NCI-H187 treated with DMSO at 0.1 percent for 48 hours (cell line): ENCODE measurements at places on chromosomes 13 and 19.

- no peak for DNase-seq
Measured at GRCh38 chr19:2055931-2056836, 5.1 kb upstream of the MKNK2 start.

DNA sequence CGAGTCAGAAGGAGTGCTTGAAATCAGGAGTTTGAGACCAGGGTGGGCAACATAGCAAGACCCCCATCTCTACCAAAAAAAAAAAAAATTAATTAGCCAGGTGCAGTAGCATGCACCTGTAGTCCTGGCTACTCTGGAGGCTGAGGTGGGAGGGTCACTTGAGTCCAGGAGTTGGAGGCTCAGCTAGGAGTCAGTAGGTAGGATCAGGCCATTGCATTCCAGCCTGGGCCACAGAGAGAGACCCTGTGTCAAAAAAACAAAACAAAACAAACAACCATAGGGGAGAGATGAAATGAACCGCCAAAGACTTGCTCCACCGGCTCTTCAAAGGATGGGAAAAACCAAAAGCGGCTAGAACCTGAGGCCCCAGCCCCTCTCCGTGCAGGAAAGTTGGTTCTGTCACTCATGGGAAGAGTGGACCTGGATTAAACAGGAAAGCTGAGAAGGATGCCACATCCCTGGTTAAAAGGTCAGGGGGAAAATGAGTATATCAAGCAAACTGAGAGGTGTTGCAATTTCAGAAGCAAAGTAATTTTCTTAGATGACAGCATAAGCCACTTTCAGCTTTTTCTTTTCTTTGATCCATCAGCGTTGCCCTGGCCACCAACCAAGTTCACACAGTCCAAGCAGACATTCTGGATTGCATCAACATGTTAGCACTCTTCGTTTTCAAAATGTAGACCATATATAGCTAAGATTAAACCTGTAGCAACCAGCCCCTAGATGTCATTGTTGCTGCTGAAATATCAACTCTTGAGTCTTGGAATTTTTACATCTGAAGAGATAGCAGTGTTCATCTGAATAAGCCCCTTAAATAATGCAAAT lies 8.9 kb upstream of the ZNF507 start:
- no peak for DNase-seq

- DNase-seq = no peak
Measured at GRCh38 chr13:32310134-32310706, 4.9 kb downstream of the ZAR1L start.

DNA sequence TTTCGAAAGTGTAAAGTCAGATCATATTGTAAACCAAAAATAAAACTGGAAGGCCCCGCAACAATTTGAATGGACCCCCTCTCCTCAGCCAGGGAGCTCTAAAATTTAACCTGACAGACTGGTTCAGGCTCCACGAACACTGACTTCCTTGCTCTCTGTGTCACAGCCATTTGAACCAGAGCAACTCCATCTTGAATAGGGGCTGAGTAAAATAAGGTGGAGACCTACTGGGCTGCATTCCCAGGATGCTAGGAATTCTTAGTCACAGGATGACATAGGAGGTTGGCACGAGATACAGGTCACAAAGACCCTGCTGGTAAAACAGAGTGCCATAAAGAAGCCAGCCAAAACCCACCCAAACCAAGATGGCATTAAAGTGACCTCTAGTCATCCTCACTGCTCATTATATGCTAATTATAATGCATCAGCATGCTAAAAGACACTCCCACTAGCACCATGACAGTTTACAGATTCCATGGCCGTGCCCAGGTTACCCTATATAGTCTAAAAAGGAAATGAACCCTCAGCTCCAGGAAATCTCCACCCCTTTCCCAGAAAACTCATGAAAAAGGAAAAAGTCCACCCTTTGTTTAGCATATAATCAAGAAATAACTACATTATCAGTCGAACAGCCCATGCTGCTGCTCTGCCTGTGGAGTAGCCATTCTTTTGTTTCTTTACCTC lies 43.1 kb downstream of the RFXAP start:
- DNase-seq = no peak

DNA sequence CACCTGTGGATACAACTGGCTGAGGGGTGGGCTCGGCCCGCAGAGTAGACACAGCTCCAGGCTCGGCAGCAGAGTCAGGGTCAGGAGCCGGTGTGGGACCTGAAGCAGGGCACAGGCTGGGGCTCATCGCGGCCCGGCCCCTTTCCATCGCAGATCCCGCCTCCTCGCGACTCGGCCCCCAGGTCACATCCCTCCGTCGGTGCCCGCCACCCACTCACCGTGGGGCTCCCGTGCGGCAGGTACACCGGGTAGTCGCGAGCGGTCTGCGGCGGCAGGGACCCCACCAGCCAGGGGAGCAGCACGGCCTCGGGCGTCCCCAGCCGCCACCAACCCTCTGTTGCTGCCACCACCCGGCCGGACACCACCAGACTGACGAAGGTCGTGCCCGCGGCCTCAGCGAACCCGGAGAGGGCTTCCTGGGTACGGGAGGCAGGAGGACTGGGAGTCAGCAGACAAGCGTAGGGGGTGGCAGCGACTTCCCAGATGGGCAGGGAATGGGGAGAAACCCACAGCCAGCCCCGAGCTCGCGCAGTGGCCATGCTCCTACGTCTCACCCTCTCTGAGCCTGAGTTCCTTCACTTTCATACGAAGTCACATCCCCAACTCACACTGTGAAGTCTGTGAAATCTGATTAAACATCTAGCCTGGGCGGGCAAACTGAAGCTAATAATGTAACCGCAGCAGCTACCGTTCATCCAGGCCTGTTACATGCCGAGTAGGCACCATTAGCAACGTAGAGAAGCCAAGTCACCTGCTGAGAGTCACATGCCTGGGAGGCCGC lies 3.7 kb downstream of the FUZ start:
- DNase-seq = no peak

- no peak for DNase-seq
Measured at GRCh38 chr19:18675779-18676178, 7.7 kb upstream of the CRTC1 start.

GRCh38 chr19:50051964-50052363 lies 26.2 kb downstream of the ZNF473 start:
- DNase-seq = no peak

- no peak for DNase-seq
Measured at GRCh38 chr13:99542788-99543406, 41.6 kb downstream of the TM9SF2 start.

DNA sequence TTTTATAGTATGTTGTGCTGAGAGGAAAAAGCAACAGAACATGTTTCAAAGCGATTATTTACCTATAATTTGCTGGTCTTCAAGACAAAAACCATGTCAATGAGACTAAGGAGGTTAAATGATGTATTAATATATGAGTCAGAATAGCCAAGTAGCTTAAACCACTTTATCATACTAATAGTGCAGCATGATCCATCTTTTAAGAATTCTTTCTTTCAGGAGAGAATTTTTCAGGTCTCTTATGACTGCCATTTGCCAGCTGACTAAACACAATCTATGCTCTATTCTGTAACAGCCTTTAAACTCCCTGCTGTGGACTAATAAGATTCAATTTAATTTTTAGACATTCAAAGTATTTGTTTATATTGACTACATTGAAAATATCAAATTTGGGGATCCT lies 93.7 kb downstream of the TRPC4 start:
- DNase-seq = no peak

- DNase-seq = no peak
Measured at GRCh38 chr19:3818466-3818865, 32.3 kb upstream of the MATK start.

- DNase-seq = peak; percentile 70
Measured at GRCh38 chr19:3986260-3987041, 1.2 kb upstream of the EEF2 start.

- DNase-seq = no peak
Measured at GRCh38 chr13:20173116-20173746, 12.4 kb upstream of the GJA3 start.

- DNase-seq = no peak
Measured at GRCh38 chr13:42760951-42761350, 20.4 kb upstream of the FAM216B start.

DNA sequence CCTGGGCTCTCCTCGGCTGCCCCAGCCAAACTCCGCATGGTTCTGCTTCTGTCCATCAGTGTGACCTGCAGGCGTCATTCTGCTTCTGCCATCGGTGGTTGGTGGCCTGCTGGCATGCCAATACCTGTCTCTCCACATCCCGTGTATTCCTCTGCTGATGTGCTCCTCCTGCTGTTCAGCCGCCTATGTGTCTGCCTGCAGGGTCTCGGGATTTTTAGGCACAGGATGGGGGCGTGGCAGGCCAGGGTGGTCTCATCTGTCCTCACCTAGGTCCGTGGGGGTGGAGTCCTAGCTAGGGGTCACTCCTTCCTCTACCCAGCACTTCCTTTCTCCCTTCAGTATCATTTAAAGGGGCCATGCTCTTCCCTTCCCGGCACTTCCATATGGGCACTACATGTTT lies 33.0 kb upstream of the SGCG start:
- DNase-seq = no peak

DNA sequence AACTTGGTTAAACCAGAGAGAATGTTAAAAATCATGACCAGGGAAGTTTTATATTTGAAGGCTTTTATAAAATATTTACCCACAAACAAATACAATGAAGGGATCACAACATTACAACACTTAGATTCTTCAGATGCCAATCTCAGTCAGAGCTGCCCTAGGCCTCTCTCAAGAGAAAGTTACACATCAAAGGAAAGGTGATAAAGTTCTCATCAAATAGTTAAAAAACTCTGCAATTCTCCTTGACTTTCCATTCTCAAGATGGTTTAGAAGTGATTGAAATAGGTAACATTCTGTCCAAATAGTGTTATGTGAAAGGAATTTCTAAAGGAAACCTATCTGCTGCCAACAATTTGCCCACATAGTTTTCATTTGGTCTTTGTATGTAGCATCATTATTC lies 1115.2 kb upstream of the MIR17HG start:
- DNase-seq = no peak

DNA sequence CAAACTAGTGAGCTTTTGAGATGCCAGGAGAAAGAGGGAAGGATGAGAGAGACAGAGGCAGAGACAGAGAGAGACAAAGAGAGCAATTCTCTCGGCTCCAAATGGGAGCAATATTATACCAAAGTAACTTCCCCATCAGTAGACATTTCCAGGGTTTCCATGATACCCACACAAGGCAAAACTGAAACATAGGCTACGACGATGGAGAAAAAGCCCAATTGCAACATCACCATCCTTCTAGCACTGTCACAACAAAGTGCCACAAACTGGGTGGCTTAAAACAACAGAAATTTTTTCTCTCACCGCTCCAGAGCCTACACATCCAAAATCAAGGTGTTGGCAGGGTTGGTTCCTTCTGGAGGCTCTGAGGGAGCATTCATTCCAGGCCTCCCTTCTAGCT lies 81.4 kb downstream of the KCTD12 start:
- DNase-seq = no peak

- DNase-seq = no peak
Measured at GRCh38 chr13:30204564-30204963, 102.8 kb downstream of the KATNAL1 start.

DNA sequence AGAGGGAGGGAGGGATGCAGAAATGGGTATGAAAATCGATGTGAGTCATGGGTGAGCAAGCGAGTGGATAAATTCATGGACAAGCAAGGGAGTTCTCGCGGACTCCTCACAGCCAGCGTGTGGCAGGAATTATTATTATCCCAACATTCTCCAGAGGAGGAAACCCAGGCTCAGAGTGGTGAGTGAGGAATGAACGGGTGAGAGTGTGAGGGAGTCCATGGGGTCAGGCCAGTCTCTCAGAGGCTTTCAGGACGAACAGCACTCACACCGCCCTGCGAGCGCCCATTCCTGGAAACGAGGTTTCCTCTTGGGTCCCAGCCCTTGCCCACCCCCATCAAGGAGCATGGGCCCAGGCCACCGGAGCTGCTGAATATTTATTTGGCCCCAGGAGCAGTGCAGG lies 6.3 kb upstream of the DNAAF3 start:
- DNase-seq = no peak

DNA sequence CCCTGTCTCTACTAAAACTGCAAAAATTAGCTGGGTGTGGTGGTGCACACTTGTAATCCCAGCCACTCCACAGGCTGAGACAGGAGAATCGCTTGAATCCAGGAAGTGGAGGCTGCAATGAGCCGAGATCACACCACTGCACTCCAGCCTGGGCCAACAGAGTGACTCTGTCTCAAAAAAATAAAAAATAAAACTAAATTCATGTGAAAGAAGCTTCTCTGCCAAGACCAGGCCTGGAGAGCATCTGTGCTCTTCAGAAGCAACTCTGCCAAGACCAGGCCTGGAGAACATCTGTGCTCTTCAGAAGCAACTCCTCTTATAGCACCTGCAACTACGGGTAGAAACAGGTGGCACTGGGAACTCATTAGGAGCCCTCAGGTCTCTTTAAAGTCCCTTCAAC lies 37.7 kb downstream of the CRYL1 start:
- DNase-seq = no peak

DNA sequence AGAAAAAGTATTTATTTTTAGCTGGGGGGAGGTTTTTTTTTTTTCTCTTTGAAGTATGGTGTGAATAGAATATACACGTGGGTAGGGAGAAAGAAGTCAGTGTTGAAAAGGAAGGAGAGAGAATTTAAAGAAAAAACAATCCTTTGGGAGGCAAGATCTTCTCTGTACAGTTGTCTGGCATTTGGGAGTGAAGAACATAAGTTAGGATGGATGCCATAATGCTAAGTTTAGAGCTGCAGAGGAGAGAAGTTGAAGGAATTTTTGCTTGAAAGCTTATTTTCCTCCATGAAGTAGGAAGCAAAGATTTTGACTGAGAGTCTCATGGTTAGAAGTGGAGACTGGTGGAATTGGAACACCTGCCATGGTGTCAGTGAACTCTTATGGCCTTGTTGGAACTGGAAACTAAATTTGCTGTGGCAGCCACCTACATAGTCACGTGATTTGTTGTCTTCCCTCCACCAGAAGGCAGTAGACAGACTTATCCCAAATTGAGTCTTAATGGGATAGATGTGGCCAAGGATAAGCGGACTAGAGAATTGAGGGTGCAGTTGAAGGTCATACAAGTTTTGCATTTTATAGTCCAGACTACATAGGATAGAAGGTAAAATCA lies 22.0 kb downstream of the NDFIP2 start:
- DNase-seq = no peak

GRCh38 chr13:35791184-35791851 lies 314.8 kb upstream of the MAB21L1 start:
- DNase-seq = no peak

GRCh38 chr19:5967994-5968430 lies 9.9 kb downstream of the RANBP3 start:
- no peak for DNase-seq

- DNase-seq = no peak
Measured at GRCh38 chr13:71785361-71785760, 81.6 kb downstream of the DACH1 start.

GRCh38 chr19:50008532-50008931 lies 16.6 kb downstream of the VRK3 start:
- DNase-seq = no peak

DNA sequence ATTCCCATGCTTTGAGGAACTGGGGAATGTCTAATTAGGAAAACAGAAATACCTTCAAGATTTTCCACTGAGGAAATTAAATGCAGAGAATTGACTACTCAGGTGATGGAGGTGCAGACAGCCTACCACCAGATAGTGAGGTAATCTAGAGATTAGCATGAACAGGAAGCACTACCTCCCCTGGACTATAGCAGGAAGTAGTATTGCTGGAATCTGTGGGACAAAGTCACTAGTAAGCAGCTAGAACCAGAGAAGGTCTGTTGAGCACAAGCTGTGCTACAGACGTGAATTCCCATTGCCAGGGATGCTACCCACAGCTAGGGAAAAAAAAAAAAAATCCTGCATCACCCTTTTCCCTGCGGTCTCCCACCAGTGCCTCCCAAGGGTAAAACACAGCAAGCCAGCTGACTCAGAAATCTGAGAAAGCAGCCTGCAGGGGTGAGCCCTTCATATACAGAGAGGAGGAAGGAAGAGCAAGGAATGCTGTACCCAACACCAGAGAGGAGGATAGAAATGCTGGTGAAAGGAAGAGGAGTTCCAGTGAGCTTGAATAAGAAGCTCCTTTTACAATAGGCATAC lies 10.2 kb downstream of the ENOX1 start:
- no peak for DNase-seq
